ENCODE measurements at places on chromosomes 12 and 14.
A peak's percentile ranks its signal among the peaks of the same experiment; 100 is the strongest.

DNA sequence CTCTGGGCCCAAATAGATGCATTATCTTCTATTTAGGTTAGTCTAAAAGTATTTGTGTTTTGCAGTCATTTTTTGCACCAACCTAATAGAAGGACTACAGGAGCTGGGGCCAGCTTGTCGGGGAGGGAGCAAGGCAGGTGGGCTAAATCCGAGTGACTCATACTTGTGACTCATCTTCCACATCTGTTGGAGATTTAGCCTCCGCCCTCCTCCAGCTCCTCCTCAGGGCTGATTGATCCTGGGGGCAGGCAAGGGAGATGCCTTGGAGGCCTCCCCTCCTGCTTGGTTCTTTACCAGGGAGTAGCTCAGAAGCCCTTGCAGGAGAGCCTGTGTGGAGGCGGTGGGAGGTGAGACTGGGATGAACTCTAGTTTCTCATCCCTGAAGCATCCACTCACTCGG lies 27.9 kb downstream of the RHOF start:
- no peak for DNase-seq

DNA sequence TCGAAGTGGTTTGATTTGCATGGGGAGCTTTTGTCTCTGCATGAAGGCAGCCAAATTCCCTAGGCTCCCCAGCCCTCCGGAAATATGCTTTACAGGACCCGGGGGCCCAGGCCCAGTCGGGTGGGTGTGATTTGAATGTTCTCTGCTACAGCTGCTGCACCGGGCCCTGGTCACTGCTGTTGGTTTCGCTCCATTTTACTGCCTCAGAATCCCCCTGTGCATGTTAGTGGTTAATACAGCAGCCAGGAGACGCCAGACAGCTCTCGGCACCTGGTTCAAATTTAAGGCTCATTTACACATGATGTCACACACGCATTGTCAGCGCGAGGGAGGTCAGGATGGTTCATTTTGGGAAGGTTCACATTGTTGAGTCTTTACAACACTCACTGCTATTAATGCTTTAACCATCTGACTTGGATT lies 99.6 kb downstream of the SLC38A6 start:
- no peak for DNase-seq

- DNase-seq: no peak
Observed at GRCh38 chr12:31215518-31216232, 110.3 kb downstream of the SINHCAF start.

DNA sequence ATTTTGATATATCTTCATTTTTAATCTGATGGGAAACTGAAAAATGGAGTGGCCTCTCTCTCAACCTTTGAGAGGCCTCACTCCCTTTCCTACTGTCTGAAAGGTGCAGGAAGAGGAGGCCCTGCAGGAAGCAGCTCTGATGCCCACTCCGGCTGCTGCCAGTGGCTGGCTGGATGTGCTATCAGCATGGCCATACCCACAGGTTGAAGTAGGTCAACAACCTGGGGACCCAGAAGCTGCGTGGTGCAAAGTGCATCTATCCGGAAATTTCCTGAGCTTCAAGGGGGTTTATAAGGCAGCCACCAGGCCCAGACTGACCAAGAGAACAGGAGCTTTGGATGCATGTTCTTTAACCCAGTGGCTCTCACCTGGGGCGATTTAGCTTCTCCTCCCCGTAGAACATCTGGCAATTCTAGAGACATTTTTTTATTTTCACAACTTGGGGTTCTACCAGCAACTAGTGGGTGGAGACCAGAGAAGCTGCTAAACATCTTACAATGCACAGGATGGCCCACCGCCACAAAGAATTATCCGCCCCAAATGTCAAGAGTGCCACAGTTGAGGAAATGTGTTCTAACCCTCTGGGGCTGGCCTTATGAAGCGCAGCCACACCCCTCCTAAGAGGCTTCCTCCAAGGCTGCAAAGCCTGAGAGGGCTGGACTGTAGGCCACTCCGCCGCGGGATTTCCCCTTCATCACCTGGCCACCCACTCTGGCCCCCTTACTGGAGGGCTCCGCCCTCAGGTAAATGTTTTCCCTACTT lies 8.2 kb upstream of the BATF start:
- DNase-seq: no peak

- no peak for DNase-seq
Observed at GRCh38 chr12:88572781-88573549, 7.3 kb downstream of the KITLG start.

GRCh38 chr12:69059465-69060457 lies 126.8 kb upstream of the CPM start:
- DNase-seq: peak; percentile 47

DNA sequence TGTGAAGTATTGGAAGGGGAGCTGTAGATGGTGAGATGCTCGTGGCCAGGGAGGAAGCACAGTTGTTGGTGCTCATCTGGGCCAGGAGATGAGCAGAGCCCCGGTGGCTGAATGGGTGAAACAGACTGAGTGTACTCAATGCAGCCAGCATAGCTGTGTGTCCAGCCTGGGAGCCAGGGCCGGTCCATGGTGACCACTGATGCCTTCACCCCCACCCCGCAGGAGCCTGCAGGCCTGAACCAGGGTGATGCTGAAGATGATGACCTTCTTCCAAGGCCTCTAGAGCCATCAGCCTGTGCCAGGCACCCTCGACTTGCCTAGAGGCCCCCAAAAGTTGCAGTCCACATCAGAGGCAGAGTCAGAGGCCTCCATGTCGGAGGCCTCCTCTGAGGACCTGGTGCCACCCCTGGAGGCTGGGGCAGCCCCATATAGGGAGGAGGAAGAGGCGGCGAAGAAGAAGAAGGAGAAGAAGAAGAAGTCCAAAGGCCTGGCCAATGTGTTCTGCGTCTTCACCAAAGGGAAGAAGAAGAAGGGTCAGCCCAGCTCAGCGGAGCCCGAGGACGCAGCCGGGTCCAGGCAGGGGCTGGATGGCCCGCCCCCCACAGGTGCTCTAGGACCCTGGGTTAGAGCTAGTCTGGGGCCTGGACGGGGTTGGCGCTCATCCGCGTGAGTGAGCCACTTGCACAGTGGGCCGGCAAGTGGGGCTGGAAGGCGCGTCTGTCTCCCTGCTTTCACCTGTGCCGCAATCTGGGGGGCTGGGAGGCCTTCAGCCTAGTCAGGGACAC lies 3.0 kb downstream of the TNFAIP2 start:
- DNase-seq: no peak

GRCh38 chr12:95116341-95116740 lies 42.9 kb upstream of the NR2C1 start:
- no peak for DNase-seq

DNA sequence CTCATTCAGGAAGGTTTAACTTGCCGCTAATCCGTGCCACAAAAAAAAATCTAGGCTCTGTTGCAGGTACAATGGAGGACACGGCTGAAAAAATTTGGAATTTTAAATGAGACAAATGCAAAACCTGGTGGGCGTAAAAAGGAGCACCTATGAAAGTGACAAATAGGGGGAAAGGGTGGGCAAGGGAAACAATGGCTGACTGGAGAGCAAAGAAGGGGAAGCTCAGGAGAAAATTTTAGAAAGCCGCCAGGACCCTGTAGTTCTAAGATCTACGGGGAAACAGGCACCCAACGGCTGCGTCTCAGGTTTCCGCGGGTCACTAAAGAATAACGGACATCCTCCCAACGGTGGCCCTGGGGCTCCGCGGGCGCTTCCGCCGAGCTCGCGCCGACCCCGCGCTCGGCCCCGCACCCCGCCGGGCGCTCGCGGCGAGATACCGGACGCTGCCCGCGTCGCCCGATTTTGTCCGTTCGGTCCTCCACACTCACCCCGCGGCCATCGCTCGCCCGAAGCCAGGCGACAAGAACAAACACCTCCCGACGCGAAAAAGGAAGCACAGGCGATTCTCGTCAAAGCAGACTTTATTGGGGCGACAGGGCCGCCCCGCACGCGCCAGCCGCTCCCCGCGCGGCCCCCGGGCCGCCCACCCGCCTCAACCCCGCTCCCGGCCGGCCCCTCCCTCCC lies 1.1 kb upstream of the YY1 start:
- DNase-seq: peak; percentile 56

DNA sequence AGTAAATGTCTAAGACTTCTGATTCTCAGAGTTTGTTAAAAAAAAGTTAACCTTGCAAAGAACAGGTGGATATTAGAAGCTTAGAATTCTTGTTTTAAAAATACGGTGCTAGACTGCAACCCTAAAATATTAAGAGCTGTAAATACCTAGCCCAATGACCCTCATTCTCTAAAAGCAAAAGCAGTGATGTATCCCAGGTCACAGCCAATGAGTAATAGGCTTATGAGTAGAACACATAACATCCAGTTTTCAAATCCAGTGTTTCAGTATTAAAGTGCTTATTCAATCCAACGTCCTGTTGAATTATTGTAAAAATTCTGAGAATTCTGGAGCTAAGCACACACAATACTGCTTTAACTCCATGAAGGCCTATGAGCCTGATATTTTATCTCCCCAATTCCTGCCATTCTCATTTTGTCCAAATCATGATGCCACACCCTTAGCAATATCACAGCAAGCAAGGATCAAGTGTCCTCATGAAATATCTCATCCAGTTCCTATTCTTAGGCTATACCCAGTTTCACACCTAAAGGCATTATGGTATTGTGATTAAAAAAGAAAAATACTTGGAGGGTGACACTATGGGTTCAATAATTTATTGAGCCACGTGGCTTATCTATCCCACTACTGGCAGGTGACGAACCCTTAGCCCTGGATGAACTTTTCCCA lies 15.3 kb upstream of the ARID4A start:
- DNase-seq: no peak

GRCh38 chr12:92614502-92614901 lies 88.3 kb upstream of the PLEKHG7 start:
- DNase-seq: no peak

DNA sequence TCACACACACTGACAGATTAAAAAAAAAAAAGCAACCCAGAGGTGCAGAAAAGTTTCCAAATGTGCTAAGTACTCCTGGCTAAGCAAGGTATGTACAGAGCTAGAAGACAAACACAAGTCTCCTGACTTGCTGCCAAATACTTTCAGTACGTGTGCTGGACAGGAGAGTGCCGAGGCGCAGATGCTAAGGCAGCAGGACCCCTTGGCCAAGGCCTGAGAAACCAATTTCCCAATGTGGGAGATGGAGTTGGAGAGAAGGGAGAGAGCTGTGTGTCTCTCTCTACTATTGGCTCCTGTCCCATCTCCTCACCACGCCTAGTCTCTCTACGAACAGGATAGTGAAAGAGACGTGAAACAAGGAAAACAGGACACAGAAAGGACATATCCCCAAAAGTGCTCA lies 5.3 kb downstream of the SPRYD3 start:
- no peak for DNase-seq

GRCh38 chr12:103399986-103400385 lies 95.8 kb downstream of the C12orf42 start:
- DNase-seq: no peak

- no peak for DNase-seq
Observed at GRCh38 chr12:130952171-130952954, 1.3 kb upstream of the ADGRD1 start.

DNA sequence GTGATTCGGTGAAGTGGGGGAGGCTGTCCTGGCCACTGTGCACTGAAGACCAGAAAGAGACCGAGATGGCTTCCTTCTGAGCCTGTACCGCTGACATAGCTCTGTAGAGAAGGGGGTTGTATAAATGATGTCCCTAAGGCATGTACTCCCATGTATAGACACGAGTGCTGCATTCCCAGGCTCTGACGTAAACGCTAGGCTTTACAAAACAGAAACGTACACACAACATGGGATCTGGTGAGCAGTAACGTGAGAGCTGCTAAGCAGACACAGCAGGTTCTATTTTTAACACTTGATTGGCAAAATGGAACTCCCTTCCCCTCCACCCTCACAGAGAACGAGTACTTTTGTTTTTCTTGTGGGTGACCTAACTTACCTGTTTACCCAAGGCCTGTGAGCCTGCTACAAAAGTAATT lies 35.9 kb downstream of the ACADS start:
- DNase-seq: no peak

- no peak for DNase-seq
Observed at GRCh38 chr12:11812241-11812585, 162.7 kb downstream of the ETV6 start.

DNA sequence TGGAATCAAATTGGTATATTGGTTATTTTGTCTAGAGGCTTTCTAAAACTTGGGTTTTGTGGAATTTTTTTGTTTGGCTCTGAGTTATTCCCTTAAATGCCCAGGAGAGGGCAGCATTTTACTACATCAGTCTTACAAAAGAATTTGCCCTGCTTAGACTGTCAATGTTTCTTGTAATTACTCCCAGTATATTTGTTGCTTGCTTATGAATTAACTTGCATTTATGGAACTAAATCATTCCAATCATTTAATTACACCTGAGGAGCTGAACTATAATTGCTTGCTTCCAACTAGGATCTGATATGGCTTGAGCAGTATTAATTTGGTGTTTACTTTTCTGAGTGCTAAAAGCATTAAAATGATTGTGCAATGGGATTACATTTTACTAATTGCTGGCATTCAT lies 48.7 kb downstream of the MIPOL1 start:
- DNase-seq: peak; percentile 25

GRCh38 chr14:101604935-101605780 lies 43.9 kb downstream of the DIO3 start:
- no peak for DNase-seq

DNA sequence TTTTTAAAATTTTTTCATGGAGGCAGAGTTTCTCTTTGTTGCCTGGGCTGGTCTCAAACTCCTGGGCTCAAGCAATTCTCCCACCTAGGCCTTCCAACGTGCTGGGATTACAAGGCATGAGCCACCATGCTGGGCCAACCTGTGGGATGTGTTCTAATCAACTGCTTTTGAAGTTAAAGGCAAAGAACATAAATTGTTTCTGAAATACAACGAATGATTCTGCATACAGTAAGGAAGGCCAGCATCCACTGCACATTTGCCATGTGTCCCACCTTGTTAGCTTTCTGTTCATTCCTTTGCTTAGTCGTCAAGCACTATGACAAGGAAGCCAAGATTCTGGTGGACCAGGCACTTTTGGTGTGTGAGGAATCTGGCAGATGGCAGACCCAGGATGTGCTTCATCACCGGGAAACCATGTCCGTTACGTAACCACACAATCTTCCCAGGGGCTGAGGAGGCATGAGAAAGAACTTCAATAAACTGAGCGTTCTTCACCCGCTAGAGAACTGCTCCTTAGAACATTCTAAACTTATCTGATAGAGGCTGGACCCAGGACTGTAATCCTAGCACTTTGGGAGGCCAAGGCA lies 24.5 kb downstream of the MOK start:
- DNase-seq: peak; percentile 68

GRCh38 chr12:128814411-128815261 lies 9.1 kb downstream of the SLC15A4 start:
- DNase-seq: no peak

GRCh38 chr14:81401420-81402122 lies 1.4 kb upstream of the STON2 start:
- peak; percentile 22 for DNase-seq

DNA sequence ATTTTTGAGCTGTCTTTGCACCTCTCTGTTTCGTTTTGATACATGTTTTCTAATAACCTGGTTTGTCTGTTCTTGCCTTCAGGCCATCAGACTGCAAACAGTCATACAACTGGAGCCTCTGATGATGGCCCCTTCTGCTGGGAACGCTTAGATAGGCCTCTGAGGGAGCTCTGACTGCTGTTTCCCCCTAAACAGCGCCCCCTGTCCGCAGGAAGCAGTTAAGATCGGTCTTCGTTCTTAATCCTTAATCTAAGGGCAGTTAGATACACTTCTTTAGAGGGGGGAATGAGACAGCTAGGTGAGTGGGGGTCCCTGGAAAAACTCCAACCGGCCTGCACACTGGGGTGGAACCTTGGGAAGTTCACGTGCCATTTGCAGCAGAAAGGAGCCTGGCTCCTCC lies 1338.8 kb upstream of the SEL1L start:
- DNase-seq: peak; percentile 7

- no peak for DNase-seq
Observed at GRCh38 chr14:58763210-58763609, 125.4 kb downstream of the DACT1 start.

Measured in A549 (cell line).